AG10803 (cell line): ENCODE measurements at places on chromosomes 16 and 17.

DNA sequence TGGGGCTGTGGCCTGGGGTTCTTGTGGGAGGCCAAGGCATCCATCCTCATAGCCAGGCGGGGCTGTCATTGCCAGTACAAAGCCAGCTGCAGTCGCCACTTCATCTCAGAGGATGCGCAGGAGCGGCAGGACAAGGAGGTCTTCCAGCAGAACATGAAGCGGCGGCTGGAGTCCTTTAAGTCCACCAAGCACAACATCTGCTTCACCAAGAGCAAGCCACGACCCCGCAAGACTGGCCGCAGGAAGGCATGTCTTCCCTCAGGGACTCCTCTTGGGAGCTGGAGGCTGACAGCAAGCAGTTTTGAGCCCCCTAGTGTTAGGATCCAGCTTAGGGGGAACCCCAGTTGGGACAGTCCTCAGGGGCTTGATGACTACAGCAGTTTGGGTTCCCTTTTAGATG lies 15.1 kb upstream of the PLEKHG4 start:
- no peak for DNase-seq

DNA sequence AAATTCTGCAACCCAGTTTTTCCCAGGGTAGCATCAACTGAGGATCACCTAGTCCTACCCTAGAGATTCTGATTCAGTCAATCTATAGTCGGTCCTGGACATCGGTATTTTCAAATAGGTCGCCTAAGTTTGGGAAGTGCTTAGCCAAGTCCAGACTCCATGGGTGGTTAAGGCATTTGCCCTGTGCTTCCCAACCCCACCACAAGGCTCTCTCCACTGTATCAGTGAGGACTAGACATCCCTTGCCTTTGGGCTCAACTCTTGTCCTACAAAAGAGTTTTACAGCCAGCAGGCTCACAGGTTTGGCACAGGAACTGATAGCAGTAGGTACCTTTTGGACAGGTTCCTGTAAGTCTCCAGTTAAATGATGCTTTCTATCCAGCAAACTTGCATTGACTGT lies 13.8 kb downstream of the HYDIN start:
- DNase-seq: no peak

DNA sequence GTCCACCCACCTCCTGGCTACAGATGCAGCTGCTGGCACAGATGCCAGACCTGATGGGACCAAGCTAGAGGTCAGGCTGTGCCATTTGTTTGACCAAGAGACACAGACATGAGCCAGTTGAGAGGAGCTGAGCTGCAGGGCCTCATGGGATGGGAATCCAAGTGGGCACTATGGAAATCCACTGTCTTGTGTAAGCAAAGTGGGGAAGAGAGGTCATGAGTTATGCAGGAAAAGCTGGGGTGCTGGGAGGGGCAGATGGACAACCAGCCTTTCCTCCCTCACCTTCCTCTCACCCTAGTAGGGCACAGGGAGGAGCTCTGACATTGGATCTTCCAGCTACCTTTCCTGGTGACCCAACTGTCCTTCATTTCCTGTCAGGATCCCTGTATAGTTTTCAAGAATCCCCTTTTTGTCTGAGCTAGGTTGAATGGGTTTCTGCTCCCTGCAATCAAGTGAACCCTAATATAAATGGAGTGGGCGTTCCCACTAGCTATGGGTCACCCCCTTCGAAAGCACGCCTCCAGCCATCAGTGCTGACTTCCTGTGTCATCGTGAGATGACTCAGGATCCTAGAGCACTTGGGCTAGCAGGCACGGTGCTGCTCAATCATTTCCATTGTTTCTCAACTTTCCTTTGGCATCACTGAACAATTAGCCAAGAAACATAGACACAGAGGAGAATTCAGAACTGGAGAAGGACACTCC lies 13.6 kb downstream of the ATPAF2 start:
- DNase-seq: peak; percentile 66

DNA sequence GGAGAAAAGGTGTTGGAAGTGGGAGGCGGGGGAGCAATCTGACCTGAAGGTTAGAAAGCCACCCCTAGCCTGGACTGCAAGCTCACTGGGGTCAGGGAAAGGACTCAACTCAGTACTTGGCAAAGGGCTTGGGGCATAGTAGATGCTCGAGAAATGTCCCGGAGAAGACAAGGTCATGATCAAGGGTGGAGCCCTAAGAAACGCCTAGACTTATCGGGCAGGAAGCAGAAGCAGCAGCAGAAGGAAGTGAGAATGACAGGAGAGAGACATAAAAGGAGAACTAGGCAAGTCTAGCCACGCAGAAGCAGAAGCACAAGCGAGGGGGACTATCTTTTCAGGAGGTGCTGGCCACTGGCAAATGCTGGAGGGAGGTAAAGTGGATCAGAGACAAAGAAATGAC lies 10.2 kb downstream of the COTL1 start:
- no peak for DNase-seq
